ENCODE measurements at places on chromosomes 7 and 10.

- no peak for DNase-seq
These were observed 101.8 kb downstream of the IQUB start for GRCh38 chr7:123432601-123433000.

GRCh38 chr10:47225928-47226645, 73.9 kb upstream of the GDF10 start:
- no peak for DNase-seq

GRCh38 chr10:132628966-132629900, 91.6 kb downstream of the INPP5A start:
- no peak for DNase-seq

- DNase-seq, result no peak
These were observed 193.1 kb upstream of the POM121L12 start for GRCh38 chr7:52842202-52842900.

GRCh38 chr10:120477743-120478141, 20.7 kb downstream of the PLPP4 start:
- DNase-seq, result no peak

GRCh38 chr10:112823604-112824003, 126.4 kb upstream of the TCF7L2 start:
- DNase-seq, result no peak

DNA sequence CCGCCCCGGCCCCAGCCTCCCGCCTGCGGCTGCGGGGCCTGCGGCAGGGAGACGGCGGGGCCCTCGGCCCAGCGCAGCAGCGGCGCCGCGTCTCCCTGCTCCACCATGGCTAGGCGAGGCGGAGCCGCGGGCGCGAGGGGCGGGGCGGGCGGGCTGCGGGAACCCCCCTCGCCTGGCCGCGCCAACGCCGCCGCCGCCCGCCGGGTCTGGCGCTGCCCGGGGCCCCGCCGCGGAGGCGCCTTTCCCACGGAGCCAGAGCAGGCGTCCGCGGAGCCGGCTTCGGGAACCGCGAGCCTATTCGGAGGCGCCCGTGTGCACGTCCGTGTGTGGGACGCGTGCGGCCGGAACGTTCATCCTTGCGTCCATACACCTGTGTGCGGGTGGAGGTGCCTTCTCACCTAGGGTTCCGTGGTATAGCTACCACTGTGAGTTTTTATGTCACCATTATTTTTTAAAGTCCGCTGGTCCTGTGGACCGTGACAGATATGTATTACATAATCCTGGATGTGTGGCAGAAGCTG, at the start of gene DENND11:
Gene DENND11, minus strand, starts transcription at position 120 of the 521 bp plus-strand sequence. Its CDS starts 13 bp downstream, at position 107.
- DNase-seq, result peak; percentile 71

DNA sequence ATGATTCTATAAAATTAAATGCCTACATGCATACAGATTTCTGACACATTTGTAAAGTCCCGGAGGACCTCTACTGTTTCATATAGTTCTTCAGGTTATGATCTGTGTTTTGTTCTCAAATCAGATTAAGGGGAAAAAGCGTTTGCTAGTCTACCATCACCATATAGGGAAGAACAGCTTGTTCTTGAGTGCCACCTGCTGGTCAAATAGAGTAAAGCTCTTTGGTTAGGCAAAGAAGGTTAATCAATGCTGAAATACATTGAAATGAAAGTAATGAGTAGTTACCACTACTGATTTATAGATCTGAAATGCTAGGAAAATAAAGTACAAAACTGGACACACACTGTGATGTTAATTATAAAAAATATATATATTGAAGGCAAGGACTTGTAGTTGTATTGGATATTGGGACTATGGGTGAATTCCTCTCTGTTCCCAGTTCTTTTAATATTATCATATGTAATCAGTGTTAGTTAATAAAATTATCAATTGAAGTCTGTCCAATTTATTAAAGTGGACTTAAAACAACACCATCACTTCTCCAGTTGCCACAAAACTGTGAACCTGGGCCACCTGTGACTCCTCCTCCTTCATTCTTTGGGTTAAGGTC, 72.6 kb upstream of the PDLIM1 start:
- peak; percentile 68 for DNase-seq

DNA sequence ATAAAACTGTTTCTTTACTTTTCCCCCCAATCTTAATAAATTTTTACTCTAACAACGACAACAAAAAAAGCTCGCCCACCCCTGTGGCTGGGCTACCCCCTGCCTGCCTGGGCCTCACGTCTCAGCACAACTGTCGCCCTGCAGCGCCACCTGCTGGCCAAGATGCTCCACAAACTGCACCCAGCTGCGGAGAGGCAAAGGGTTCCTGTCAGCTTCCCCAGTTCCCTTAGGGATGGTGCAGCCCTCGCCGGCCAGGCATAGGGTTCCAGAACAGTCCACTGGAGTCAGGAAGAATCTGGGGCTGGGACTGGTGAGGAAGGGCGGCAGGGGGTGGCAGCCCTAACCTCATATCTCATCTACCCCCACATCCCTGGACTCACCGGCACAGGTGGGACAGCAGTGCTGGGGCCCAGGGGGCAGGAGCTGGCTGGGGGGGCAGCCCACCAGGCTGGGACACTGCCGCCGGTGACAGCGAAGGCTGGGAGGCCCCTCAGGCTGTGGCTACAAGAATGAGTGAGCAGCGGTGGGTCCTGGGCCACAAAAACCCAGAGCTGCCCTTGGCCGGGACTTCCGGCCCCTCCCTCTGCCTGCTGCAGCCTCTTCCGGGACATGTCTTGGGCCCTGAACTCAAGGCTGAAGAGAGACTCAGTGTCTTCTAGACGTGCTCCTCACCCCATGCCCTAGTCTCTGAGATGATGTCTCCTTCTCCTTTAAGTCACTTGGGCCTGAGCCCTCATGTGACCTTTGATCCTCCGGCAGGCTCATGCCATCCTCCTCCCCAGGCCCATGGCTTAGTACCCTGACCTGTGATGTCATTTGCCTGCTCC, 21.2 kb downstream of the ATP6V1F start:
- DNase-seq, result peak; percentile 58

GRCh38 chr10:77474386-77474785, 163.2 kb downstream of the KCNMA1 start:
- no peak for DNase-seq

DNA sequence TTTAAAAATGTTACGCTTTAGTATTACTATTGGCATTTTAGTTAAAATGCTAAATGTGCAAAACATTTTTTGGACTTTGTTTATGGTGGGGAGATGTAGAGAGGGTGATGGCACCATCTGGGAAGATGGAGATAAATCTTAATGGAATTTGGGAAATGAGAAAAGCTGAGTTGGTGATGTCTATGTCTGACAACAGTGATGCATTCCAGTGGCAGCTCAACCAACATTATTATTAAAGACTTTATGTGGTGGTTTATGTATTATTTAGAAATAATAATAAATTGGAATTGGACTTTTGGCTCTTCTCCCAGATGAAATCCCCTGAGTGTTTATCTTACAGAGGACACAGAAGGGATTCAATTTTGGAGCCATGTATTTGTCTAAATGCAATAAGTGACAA, 77.6 kb downstream of the SEC23IP start:
- no peak for DNase-seq

DNA sequence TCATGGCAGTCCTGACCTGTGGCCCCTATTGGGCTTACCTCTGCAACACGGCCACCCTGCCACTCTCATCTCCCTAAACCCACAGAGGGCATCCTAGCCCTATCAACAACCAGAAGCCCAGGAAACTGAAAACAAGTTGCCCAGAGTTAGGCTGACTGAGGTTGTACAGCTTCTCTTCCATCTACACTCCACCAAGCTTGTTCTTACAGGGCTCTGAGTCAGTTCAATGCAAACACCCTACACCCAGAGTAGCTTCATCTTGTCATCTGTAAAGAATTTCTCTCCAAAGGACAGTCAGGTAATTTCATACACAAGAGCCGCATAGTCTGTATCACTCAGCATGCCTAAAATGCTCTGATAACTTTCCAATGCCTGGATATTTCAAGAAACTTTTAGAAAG, 175.4 kb downstream of the ARID5B start:
- no peak for DNase-seq

GRCh38 chr7:135980665-135981180, 3.6 kb upstream of the MTPN start:
- no peak for DNase-seq

DNA sequence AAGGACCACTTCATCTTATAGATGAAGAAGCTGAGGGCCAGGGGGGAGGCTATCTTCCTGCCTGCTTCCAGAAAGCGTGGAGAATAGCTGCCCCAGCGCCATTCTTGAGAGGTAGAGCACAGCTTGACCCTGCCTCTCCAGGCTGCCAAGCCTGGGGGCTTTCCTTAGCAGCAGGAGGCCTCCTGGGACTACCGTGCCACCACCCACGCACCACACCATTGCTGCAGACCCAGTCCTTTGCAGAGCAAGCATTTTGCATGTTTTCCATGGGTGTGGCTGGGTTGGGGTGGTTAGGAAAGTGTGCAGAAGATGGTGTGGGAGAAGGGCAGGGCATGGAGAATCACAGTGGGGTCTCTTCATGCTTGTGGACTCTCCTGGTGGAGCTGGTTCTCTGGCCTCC, 64.9 kb downstream of the TBXAS1 start:
- DNase-seq, result no peak

- no peak for DNase-seq
These were observed 18.3 kb upstream of the TMEM26 start for GRCh38 chr10:61471491-61471890.

DNA sequence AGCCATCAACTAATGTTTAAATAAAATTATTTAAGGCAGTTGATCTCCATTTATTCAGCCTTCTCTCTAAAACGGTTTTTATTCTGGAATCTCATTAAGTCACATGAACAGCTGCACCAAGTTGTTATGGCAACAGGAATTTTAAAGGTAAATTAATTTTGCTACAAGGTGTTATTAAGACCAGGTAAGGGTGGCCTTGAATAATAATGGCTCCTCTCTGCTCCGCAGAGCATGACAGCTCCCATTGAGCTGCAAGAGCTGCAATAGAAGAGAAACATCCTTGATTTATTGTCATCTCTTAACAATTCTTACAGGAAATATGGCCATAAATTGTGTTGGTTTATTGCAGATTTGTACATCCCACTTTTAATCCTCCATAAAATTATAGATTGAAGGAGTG, 165.8 kb downstream of the KLF6 start:
- DNase-seq, result no peak

DNA sequence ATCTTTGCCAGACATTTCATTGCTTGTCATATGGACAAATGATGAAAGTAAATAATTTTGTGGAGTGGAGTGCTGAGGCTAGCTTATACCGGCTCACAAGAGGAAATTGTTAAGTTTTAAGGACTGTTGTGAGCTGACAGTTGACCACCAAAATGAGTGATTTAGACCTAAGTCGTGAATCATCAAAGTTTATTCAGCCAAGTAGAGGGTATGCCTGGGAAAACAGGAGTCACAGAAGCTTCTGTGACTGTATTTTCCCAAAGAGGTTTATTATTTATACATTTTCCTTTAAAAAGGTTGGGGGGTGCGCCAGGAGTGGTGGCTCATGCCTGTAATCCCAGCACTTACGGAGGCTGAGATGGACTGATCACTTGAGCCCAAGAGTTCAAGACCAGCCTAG, 21.8 kb downstream of the MRPS24 start:
- no peak for DNase-seq

DNA sequence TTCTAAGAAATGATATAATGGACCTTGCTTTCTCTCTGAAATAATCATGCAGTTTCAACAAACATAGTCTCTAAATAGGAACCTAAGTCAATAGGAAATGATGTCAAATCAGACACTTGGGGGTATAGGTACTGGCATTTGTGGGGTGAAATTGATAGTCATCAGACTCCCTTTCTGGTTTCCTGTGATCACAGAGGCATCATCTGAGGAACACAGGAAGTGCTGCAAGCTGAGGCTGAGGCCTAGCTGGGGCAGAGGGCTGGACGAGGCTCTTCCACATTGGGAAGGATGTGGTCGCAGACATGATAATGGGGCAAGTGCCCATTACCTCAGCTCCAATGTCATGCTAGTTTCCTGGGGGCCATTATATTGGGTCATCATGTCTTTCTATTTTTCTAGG, 33.5 kb upstream of the TARP start:
- no peak for DNase-seq

- no peak for DNase-seq
These were observed 215.0 kb downstream of the MDFIC start for GRCh38 chr7:115136796-115137443.

DNA sequence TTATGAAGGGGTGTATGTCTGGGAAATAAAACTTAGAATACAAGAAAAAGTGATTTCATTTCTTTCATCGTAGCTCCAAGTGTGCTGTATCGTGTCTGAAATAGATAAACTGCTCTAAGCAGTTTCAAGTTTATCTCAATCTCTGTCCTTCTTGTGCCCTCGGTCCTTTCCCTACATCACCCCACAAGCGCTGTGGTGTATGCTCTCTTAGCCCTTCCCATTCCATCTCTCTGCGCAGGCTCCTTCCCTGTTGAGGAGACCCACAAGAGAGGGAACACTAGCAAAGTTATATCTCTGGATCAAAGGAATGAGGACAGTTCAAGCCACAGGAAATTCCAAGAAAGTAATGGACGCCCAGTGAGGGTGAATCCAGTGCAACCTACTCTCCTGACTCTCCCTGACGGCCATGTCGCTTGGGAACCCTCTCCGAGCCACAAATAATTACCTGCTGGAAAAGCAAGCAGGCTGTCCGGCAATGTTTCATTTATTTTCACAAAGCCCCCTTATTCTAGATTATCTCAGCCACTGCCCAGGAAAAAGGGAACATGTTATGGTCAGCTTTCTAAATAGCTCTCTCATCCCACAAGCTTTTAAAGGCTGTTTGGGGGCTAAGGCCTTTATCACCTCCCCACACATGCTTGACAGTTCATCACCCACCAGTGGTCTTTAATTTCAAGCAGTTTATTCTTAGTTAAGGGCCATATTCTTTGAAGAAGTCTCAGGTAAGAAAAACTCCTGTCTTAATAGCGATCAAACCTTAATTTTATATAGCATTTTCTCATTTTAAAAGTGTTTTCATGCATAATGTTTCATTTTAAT, 34.8 kb downstream of the LRRC4 start:
- no peak for DNase-seq

- DNase-seq, result no peak
These were observed 683.7 kb upstream of the NRP1 start for GRCh38 chr10:34018129-34018528.

DNA sequence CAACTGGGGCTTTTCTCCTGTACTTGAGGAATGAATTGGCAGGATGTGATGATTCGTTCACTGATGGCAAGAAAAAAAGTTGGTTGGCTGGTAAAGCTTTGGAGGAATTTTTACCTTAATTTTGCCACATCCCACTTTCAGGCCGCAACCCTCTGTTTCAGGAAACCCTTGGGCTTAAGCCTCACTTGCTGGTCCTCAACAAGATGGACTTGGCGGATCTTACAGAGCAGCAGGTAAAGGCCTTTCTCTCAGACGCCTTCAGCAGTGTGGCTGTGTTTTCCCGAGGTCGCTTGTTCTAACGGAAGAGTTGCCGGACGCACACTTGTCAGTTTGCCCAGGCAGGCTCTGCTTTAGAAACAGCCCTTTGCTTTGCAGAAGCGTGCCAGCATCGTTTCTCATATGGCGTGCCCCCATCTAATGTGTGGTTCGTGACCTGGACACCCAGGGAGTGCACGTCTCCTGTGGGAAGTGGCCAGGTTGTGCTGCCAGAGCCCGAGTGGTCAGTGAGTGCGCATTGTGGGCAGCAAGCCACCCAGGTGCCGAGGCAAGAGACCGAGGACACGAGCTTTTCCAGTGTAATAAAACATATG, 2.2 kb downstream of the MTG1 start:
- no peak for DNase-seq

- no peak for DNase-seq
These were observed 160.5 kb downstream of the ARID5B start for GRCh38 chr10:62062028-62062427.
